ENCODE measurements at places on chromosomes 11 and 22. TPM values are rescaled to one million over a fixed set of nuclear protein-coding genes. Genes with fewer than 3 reads are reported as not detected.

GPR83 gene
- total RNA-seq = 0.04 TPM

DNA sequence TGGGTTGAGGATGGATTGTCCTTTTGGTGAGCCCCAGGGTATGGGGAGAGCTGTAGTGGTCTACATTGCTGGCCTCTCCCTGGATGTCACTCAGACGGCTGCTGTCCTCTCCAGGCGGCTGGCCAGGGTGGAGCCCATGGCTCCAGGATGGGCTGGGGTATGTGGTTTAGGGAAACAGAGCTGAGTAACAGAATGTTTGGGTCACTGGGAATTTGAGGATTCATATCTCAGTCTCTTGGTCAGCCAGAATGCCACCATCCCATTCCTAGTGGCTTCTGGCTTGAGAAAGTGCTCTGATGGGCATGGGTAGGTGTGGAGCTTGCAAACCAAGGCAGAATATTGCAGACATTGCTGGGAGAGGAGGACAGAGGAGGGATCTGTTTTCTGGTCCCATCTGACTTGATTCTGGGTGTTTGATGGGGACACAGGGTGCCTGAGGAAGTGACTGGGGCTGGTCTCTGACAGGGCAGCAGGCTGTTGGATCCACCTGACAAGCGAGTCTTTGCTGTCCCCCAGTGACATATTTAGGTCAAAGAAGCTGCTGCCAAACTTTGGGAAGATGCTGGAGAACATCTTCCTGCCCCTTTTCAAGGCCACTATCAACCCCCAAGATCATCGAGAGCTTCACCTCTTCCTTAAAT lies 41.4 kb downstream of the AMPD3 start:
- peaks cover 44% of the 10 kb centered on the region for H3K36me3 ChIP-seq
- H3K4me3 ChIP-seq = no peak overlapping the region
- no peaks in the 10 kb centered on the region for H3K27me3 ChIP-seq
- peaks cover 3% of the 10 kb centered on the region for H3K4me1 ChIP-seq
- DNase-seq = no peak

DNA sequence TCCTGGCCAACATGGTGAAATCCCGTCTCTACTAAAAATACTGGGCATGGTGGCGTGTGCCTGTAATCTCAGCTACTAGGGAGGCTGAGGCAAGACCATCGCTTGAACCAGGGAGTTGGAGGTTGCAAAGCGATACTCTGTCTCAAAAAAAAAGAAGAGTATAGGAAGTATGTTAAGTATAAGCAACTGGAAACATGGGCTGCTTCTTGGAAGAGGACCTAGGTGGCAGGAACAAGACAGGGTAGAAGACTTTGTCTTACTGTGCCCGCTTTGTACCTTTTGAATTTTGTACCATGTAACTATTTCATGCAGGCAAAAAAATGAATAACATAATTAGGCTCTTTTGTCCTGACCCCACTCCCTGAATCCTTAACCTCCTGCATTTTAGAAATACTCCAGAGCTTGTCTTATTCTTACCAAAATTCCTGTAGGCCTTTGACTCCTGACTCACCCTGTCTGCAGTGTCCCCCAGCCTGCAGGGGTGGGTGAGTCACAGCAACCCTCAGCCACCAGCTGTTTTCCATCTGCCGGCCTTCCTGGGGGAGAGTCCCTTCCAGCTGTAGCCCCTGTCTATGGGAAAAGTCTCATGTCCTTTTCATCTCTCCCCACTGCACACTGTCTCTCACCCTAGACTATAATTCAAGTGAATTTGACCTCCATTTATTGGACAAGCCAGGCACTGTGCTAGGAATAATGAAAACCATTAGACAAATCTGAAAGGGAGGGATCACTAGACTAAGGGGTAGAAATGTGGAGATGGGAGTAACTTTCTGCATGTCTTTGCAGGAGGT lies 41.8 kb downstream of the TXN2 start:
- no peaks in the 10 kb centered on the region for H3K36me3 ChIP-seq
- peak overlapping the region; percentile 72 for H3K27ac ChIP-seq
- no peaks in the 10 kb centered on the region for H3K27me3 ChIP-seq
- no peak overlapping the region for H3K4me3 ChIP-seq

- no peak overlapping the region for H3K4me3 ChIP-seq
- H3K36me3 ChIP-seq = no peaks in the 10 kb centered on the region
- 0 out of 2 replicates have a peak, but pooled peaks cover 2% of the 10 kb centered on the region for H3K4me1 ChIP-seq
- H3K27ac ChIP-seq = no peak overlapping the region
Measured at GRCh38 chr22:35154937-35155387, 89.0 kb downstream of the ISX start.

- H3K4me3 ChIP-seq = no peak overlapping the region
- no peaks in the 10 kb centered on the region for H3K36me3 ChIP-seq
- H3K27ac ChIP-seq = no peak overlapping the region
- H3K27me3 ChIP-seq = no peaks in the 10 kb centered on the region
- H3K4me1 ChIP-seq = no peaks in the 10 kb centered on the region
- DNase-seq = no peak
Measured at GRCh38 chr11:68764746-68765145, 13.4 kb upstream of the TESMIN start.

DNA sequence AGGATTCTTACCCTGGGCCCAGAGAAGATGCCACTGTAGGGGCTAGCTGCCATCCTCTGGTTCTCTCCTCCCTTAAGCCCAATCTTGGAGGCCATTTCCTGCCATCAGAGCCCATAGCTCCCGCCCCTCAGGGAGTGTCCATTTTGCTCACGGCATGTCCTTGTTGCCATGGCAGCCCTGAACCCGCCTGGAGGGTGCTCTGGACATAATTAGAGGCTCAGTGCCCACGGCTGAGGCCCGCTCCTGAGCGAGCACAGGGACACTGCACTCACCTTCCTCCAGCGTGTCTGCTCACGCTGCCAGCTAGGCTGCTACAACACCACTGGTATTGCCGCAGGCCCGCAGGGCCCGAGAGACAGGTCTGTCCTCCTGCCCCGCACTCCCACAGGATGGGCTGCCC lies 11.1 kb upstream of the SUSD2 start:
- H3K36me3 ChIP-seq = no peaks in the 10 kb centered on the region
- no peak overlapping the region for H3K27ac ChIP-seq
- no peak for DNase-seq
- no peaks in the 10 kb centered on the region for H3K4me1 ChIP-seq
- H3K4me3 ChIP-seq = no peak overlapping the region

- H3K4me1 ChIP-seq = peaks cover 3% of the 10 kb centered on the region
- H3K4me3 ChIP-seq = no peak overlapping the region
- H3K27ac ChIP-seq = no peak overlapping the region
- no peaks in the 10 kb centered on the region for H3K27me3 ChIP-seq
Measured at GRCh38 chr11:72576661-72577060, 97.6 kb downstream of the PDE2A start.

DNA sequence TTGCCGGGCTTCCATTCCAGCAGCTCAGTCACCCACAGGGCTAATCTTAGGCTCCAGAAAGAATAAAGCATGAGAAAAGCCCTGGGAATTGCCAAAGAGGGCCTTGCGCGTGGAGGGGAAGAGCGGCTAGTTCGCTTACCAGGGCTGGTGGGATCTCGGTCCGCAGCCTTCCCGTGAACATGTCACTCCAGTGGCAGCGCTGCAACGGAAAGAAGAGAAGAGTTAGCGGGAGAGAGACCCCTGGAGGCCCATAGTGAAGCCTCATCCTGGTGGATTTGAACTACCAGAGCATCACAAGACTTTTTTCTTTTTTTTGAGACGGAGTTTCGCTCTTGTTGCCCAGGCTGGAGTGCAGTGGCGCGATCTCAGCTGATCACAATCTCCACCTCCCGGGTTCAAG lies 18.0 kb downstream of the RANGAP1 start:
- no peak overlapping the region for H3K4me3 ChIP-seq
- DNase-seq = no peak
- no peaks in the 10 kb centered on the region for H3K4me1 ChIP-seq
- H3K27me3 ChIP-seq = no peaks in the 10 kb centered on the region
